HT1080 (cell line): ENCODE measurements at places on chromosomes 11 and 22. TPM values are rescaled to one million over a fixed set of nuclear protein-coding genes. Genes with fewer than 3 reads are reported as not detected.
A peak's percentile ranks its signal among the peaks of the same experiment; 100 is the strongest.

TSKU gene
- total RNA-seq: 21.9 and 33.8 TPM in 2 replicates

- DNase-seq: no peak
These were observed 137.5 kb upstream of the SYT13 start for GRCh38 chr11:45423475-45424120.

- peak; percentile 31 for DNase-seq
These were observed 16.5 kb upstream of the PRR5 start for GRCh38 chr22:44685384-44686056.

DNA sequence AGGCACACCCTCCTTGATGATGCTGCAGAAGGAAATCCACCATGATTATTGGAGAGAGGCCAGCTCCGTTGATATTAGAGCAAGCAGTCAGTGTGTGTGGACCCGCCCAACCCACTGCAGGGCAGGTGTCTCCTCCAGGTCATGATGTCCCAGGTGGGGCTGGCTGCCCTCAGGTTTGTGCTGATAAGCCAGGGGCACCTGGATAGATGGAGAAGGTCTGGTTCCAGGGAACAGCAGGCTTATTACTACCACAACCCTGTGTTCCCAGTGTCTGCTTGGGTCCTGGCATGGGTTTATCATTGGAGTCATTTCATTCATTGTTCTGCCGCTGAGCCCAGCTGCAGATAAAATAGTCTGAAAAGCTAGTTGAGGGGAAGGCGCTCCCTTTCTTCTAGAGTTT is 181.1 kb upstream of the NECTIN1 start:
- DNase-seq: no peak

VWA5A gene
- 0.70 and 1.4 TPM in 2 replicates for total RNA-seq

GRCh38 chr11:43145653-43146052 is 166.1 kb upstream of the API5 start:
- no peak for DNase-seq

SLC22A9 gene
- not detected in 2 replicates for total RNA-seq

CDK2AP2 gene
- 20.0 and 24.7 TPM in 2 replicates for total RNA-seq
